Endothelial cell (in vitro differentiated cells): ENCODE measurements at places on chromosomes 3 and 15.

- no peak for DNase-seq
- H3K27ac ChIP-seq, result no peak overlapping the region
- no peaks in the 10 kb centered on the region for H3K4me1 ChIP-seq
- H3K4me3 ChIP-seq, result no peak overlapping the region
- no peaks in the 10 kb centered on the region for H3K27me3 ChIP-seq
These were observed 219.7 kb downstream of the CD47 start for GRCh38 chr3:107870943-107871638.

DNA sequence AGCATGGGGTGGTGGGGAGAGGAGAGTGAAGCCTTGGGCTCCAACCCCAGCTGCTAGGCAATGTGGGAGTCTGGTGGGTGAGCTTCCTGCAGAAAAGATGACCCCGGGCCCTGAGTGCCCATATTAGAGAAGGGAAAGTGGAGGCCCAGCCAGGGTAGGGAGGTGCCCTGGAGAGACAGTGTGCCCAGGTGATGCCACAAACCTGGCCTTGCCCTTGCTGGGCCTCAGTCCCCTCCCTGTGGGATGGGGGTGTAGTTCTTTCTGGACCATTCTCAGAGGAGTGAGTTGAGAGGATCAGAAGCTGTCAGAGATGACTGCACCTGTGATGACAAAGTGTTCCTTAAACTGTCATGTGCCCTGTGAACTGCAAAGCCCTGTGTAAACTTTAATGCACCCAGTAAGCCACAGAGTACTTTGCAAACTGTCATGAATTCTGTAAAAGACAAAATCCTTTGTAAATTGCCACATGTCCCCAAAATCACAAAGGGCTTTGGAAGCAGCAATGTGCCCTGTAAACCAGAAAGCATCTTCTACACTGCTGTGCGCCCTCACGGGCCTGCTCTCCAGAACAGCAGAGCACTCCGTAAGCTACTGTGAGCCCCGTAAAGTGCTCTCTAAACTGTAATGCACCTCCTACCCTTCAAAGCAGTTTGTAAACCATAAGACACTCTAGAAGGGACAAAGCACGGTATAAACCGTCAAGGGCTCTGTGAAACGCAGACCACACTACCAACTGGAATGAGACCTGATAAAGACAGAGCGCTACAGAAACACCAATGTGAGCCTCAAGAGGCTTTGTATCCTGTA is 51.3 kb upstream of the FGD5 start:
- DNase-seq, result no peak
- peaks cover under 1% of the 10 kb centered on the region for H3K36me3 ChIP-seq
- no peak overlapping the region for H3K4me3 ChIP-seq
- H3K27me3 ChIP-seq, result peaks cover 26% of the 10 kb centered on the region
- H3K27ac ChIP-seq, result no peak overlapping the region

DNA sequence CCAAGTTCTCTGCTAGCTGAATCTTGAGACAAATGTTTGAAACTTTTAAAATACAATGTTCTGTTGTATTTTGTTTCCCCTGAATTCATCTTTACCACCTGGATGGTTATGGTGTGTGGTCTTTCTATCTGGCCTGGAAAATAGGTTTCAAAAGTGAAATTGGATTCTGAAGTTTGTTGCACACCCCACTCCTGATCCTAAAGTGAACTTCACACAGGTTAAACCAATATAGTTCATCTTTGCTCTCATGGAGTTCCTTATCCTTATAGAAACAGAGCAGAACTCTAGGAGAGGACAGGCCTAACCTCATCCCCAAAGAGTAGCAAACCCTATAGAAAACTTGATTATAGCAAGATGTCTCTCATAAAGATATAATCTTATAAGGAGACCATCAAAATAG is 179.4 kb upstream of the BCL6 start:
- H3K27me3 ChIP-seq, result peaks cover 2% of the 10 kb centered on the region
- no peak for DNase-seq
- H3K4me1 ChIP-seq, result no peaks in the 10 kb centered on the region
- H3K4me3 ChIP-seq, result no peak overlapping the region
- no peak overlapping the region for H3K27ac ChIP-seq

DNA sequence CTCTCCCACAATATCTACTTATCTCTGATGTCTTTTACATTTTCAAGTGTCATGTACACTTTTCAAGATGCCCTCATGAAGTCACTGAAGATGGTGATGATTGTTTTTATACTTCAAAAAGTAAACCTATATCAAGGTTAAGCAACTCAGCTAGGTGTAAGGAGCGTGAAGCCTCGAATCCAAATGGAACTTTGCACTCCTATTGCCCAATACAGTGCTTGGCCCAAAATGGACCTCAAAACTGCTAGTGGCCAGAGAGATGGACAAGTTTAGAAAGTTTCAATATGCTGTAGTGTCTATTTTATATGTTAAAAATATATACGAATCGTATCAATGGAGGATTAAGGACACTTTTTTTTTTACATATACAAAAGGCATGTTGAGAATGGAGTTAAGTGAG is 167.7 kb downstream of the CHL1 start:
- no peak overlapping the region for H3K27ac ChIP-seq
- no peaks in the 10 kb centered on the region for H3K36me3 ChIP-seq
- no peak for DNase-seq

- H3K4me1 ChIP-seq, result peaks cover 5% of the 10 kb centered on the region
- DNase-seq, result no peak
- H3K4me3 ChIP-seq, result no peak overlapping the region
- H3K27me3 ChIP-seq, result peaks cover 3% of the 10 kb centered on the region
These were observed 154.9 kb downstream of the PEX5L start for GRCh38 chr3:179881791-179882190.
